ENCODE measurements at places on chromosomes 2 and 18. TPM values are rescaled to one million over a fixed set of nuclear protein-coding genes. Genes with fewer than 3 reads are reported as not detected.

Gene TMEFF2
- total RNA-seq: 0.04 TPM

Gene FOXD4L1
- total RNA-seq: 0.11 TPM

Gene FZD7
- 0.35 TPM for total RNA-seq

Gene MYO3B
- not detected for total RNA-seq

Gene PSMA8
- total RNA-seq: not detected

Gene CHRNA1
- total RNA-seq: 0.11 TPM

Gene PLCD4
- total RNA-seq: 1.6 TPM

Gene ASB18
- total RNA-seq: not detected

Gene TMEM198
- not detected for total RNA-seq

Gene CCDC141
- total RNA-seq: not detected

Gene SLC9A2
- total RNA-seq: not detected

Gene TSPYL6
- not detected for total RNA-seq

Gene NOL4
- not detected for total RNA-seq

Gene SPRED2
- total RNA-seq: 2.2 TPM

Gene CTNNA2
- total RNA-seq: not detected

Gene PPP1R1C
- total RNA-seq: not detected

Gene SPDYA
- 0.79 TPM for total RNA-seq

Gene ZC3H15
- total RNA-seq: 103 TPM

Gene SOX11
- total RNA-seq: not detected

Gene PER2
- total RNA-seq: 2.4 TPM

Gene SIX3
- total RNA-seq: not detected

Gene SAG
- total RNA-seq: not detected

Gene ESPNL
- total RNA-seq: not detected

Gene STK36
- total RNA-seq: 11.5 TPM

Gene CMPK2
- 0.92 TPM for total RNA-seq

Gene MDH1B
- 0.35 TPM for total RNA-seq

Gene ITGB6
- 0.07 TPM for total RNA-seq
